Kasumi-1 (cell line): ENCODE measurements at places on chromosomes 2 and 18.

DNA sequence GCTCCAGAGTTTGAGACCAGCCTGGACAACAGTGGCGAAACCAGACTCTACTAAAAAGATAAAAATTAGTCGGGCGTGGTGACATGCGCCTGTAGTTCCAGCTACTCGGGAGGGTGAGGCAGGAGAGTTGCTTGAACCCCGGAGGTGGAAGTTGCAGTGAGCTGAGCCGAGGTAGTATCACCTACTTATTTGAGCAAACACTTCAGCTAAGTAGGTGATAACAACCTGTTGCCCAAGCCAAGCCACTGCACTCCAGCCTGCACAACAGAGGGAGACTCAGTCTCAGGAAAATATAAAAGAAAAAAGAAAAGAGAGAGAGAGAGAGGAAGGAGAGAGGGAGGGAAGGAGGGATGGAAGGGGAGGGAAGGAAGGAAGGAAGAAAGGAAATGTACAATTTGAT is 21.3 kb downstream of the FER1L5 start:
- DNase-seq: no peak

DNA sequence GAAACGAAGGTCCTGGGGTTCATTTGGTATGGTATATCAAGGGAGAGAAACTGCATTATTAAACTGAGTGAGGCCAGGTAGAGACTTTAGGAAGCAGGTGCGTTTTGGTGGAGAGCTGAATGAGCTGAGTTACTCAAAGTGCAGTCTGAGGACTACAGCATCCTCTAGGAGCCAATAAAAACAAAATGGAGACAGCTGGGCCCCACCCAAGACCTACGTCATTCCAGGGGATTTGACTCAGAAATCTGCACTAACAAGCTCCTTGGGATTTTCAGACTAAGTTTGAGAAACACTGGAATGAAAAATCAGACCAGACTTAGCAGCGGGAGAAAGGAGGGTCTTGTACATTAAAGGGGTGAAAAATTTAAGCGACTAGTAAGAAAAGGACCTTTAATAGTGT is 131.5 kb downstream of the UXS1 start:
- DNase-seq: no peak

DNA sequence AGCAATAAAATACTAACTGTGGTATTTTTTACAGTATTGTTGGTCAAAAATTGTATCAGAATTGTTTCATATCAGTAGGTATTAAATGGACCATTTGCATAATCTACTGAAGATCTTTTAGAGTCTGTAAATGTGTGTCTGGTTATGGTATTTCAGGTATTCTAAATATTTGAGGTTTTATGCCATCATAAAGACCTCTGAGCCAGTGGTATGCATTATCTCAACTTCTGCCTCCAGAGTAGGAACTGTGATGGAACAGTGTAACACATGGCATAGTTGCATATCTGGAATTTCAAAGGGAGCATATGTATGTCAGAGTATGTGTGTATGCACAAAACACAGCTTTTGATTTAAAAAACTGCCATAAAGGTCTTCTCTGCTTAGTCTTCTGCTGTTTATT is 15.4 kb downstream of the GREB1L start:
- no peak for DNase-seq

DNA sequence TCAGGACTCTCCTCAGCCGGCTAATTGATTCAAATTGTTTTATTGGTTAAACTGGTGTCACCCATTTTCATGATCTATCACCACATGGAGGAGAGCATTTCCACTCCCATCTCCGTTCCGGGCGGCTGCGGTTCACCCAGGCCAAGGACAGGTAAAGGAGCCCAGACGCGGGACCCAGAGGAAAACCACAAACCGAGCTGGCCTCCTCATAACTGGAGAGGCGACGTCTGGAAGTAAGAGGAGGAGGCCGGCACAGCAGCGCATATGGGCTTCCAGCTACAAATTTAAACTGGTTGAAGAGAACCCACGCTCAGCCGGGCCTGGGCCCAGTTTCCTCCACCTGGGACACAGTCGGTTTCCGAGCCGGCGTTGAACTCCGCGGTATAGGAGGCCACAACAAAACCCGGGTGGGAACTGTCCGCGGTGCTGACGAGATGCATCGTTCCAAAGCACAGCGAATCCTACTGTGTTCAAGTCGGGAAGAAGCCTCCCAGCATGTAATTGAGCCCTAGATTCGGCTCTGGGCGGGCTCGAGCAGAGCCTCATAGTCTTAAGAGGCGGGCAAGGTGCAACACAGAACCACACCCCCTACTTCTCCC is 3.0 kb upstream of the SKOR2 start:
- DNase-seq: peak; percentile 8
